ENCODE measurements at places on chromosomes 12 and 14.

DNA sequence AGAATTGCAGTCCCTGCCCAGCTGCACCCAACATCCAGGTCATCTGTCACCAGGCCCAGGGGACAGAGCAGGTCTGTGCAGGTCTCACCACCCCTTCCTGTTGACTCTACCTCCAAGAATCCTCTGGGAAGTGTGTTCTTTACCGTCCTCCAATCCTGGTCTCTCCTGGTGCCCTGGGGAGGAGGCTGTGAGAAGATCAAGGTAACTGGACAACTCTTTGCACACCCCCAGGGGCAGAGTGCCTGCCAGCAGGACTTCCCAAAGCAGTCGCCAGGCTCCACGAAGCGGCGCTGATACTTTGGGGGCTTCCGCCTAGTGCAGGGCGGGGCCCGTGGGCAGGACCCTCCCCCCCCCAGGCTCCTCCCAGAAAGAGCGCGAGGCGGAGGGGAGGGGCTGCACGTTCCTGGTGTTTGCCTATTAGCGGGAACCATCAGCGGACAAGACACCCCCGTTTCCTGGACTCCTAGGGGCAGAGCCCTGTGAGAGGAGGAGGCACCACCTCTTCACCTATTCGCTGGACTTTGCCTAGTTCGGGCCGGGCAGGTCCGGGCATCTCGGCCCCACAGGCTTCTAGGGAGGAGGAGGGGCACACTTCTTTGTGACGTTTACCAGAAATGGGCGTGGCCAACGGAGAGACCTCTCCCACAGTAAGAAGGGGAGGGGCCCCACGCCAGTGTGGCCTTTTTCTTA is 918.0 kb downstream of the AACS start:
- no peak for DNase-seq

GRCh38 chr14:47102472-47102871 is 450.9 kb upstream of the RPL10L start:
- DNase-seq = no peak

DNA sequence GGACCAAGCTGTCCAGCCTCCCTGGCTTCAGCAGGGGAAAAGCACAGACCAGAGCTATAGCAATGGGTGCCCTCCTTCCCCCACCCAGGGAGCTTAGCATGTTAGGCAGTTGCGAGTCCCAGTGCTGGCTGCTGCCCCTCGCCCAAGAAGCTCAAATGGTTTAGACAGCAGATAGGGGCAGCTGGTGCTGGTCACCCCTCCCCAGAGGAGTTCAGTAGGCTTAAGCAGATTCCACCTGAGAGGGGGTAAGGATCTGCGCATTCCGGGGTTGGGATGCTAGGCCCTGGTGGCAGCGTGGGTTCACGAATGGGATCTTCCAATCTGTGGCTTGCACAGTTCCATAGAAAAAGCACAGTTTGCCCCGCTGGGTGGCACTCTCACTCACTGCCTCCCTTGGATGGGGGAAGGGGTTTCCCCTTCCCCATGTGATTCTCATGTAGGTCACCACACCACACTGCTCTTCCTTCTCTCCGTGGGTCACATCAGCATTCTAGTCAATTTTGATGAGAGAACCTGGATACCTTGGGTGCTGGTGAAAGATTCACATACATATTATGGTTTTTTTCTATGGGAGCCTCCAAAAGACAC is 665.6 kb downstream of the C12orf50 start:
- DNase-seq = no peak

DNA sequence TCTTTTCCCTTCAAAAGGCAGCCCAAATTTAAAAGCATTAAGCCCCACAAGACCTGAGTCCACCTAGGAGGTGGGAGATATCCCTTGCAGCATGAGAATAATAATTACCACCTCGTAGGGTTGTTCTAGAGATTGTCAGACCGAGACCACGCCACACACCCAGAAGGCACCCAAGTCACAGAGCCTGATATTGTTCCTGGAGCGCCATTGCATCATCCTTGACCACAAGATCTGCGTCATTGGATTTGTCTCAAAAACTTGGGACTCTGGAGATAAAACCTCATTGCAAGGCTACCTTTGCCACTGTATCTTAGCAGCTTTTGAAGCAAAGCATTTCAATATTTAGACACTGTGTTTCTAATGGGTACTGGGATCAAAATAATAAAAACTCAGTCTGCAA is 29.4 kb upstream of the PPP2R5C start:
- DNase-seq = no peak

- no peak for DNase-seq
Observed at GRCh38 chr12:106267535-106267934, 19.7 kb upstream of the CKAP4 start.

DNA sequence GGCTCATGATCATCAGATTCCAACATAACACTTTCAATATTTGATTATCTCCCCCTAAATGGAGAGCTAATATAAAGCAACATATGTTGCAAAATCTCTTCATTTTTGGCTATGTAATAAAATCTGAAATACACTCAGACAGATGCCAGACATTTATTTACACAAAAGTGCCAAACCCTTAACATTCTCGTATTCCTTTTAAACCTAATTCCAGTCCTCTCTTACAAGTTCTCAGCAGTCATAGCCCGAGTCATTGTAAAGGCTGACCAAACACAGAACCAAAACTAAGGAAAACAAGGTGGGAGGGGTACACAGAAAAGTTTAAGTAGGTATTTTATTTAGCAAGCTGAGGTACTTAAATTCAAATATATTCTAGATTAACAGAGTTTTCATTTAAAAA is 81.4 kb downstream of the LRP6 start:
- DNase-seq = no peak

- no peak for DNase-seq
Observed at GRCh38 chr12:6376079-6376869, 911 bp upstream of the SCNN1A start.

DNA sequence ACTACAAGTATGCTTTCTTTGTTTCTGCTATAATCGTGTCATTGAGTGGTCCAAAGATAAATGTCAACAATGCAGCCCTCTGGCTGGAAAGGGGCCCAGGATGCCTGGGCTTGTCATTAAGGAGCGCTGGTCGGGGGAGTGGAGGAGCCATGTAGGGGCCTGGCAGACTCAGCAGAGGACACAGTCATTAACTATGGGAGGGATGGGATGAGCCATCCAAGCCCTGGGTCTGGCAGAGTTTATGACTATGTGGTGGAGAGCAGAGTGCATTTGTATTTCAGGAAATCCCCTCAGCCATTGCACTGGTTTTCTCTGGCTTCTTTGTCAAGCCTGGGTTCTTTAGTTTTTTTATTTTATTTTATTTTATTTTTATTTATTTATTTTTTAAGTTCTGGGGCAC is 243.1 kb downstream of the C12orf75 start:
- DNase-seq = no peak

DNA sequence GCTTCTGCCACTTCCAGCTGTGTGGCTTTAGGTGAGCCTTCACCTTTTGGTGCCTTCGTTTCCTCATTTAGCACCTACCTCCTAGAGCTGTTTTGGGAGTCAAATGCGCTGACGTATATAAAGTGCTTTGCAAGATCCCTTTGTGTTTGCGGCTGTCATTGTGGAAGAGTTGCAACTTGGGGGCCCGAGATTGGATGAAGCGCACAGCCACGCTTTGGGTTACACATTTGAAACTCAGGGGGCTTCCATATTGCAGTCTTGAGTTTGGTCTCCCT is 636 bp upstream of the ARL6IP4 start:
- DNase-seq = no peak

- DNase-seq = peak; percentile 49
Observed at GRCh38 chr12:54394281-54394719, 9.8 kb upstream of the ZNF385A start.

DNA sequence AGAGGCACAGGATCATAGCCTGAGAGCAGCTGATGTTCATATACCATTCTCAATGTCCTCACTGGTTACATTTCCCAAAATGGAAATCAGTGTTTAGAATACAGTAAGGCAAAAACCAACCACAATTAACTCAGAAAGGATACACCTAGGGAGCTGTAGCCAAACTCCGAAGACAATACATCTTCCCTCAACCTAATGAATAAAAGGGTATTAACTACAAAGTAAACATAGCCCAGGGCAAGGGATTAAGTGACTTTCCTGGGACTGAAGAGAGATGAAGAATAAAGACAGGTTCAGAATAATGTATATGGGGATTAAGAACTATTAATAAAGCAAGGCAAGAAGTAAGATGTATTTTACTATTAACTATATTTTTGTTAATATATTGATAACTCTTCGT is 79.5 kb downstream of the RPS29 start:
- no peak for DNase-seq

GRCh38 chr12:104402630-104403029 is 54.1 kb upstream of the CHST11 start:
- DNase-seq = no peak
